ENCODE measurements at places on chromosomes 4 and X.

DNA sequence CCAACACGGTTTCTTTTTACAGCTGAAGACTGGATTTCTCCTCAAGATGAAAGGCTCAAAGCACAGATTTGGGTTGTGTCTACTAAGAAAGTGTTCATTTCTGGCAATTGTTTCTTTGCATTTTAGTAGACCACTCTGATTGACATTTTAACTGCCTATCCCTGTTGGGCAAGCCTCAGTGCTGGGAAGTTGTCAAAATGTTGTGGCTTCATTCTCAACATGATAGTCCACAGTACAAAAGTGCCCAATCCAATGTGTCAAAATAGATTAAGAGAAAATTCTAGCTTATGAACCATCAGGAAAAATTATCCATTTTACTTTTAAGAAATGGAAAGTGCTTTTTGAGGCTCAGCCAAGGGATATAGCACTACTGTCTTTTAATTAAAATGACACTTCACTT is 323.9 kb upstream of the PRPS2 start:
- no peak for DNase-seq

- peak; percentile 57 for DNase-seq
Observed at GRCh38 chr4:100311181-100311580, 120.9 kb upstream of the DDIT4L start.

- no peak for DNase-seq
Observed at GRCh38 chrX:22095286-22095685, 63.2 kb downstream of the PHEX start.

DNA sequence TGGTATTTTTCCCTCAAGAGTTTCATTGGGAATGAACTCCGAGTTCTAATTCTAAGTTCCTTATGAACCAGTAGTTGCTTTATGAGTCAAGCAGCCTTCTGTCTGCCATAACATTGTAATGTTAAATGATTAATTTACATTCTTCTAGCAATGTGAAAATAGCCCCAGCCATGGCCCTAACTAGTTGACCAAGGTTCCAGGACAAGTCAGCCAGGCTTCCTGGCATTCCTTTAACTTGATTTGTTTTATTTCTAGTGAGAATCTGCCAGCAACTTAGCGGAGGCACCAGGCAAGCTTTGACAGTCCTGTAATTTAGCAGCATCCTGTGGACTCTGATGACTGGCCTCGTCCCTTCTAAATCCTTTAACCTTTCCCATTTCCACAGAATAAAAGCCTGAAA is 69.0 kb downstream of the GLRA2 start:
- DNase-seq: no peak

- DNase-seq: no peak
Observed at GRCh38 chr4:38223782-38224236, 263.6 kb downstream of the PTTG2 start.

DNA sequence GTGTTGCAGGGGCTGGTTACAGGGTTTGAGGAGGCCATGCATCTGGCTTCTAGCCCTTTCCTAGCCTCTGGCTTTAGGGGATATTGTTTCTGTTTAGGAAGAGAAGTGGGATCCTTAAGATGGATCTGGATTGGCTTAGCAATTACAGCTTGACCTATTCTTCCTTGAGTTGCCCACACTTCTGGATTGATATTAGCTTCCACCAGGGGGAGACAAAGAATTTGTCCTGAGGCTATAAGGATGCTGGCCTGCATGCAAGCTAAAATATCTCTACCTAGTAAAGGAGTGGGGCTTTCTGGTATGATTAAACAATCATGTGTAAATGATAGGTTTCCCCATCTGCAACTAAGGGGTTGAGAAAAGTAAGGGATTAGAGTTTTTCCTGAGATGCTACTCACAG is 117.2 kb downstream of the TEX13C start:
- no peak for DNase-seq

GRCh38 chr4:1057403-1057745 is 45.9 kb downstream of the FGFRL1 start:
- DNase-seq: no peak

GRCh38 chrX:109889289-109890006 is 113.5 kb upstream of the TMEM164 start:
- DNase-seq: peak; percentile 89

DNA sequence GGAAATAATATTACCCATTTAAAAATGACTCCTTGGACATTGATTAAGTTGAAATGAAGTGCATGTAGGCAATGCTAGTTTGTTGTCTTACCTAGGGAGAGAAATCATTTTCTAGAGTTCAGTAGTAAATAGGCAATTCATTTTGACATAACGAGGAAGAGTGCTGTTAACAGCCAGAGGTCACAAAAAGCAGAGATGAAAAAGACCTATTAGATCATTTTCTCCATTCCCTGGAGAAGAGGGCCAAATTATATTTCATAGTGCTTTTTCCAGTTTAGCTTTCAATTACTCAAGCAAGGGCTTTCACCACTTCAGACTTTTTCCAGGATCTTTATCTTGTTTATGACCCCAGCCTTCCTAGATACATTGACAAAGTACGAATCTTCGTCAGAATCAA is 374.3 kb upstream of the GALNT7 start:
- DNase-seq: no peak

DNA sequence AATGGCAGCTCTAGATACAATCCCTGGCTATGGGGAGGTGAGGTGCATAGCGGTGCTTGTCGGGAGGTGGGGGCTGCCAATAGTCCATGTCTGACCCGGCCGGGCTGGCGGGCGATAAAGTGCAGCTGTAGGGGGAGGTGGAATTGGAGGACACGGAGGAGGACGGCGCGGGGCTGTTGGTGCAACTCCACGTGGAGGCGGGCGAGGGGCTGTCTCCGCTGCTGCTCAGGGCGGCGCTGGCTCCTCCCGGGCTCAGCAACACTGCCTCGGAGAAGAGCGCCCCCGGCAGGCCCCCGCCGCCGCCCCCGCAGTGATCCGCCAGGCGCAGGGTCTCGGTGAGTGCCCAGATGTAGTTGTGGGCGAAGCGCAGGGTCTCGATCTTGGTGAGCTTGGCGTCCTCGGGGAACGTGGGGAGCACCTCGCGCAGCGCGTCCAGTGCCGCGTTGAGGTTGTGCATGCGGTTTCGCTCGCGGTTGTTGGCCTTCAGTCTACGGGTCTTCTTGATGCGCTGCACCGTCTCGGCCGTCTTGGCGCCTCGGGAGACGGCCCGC is 1.3 kb downstream of the NEUROG2 start:
- no peak for DNase-seq

- DNase-seq: no peak
Observed at GRCh38 chr4:2166253-2166652, 75.7 kb downstream of the HAUS3 start.

GRCh38 chr4:3299976-3300671 is 7.3 kb downstream of the RGS12 start:
- DNase-seq: no peak

DNA sequence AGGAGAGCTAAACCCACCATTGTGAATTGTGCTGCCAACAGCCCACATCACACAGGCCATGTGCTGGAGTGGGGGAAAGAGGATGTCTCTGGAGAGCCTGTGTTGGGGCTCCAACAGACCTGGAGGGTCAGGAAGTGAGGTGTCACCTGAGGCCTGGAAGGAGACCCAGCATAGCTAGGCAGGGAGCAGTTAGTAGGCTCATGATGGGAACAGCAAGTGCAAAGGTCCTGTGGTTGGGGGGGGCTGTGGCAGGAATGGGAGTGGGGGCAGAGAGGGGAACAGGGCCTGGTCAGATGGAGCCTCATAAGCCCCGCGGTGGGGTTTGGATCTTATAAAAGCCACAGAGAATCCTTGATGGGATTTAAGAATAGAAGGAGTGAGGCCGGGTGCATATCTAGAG is 35.9 kb upstream of the GPR78 start:
- no peak for DNase-seq

DNA sequence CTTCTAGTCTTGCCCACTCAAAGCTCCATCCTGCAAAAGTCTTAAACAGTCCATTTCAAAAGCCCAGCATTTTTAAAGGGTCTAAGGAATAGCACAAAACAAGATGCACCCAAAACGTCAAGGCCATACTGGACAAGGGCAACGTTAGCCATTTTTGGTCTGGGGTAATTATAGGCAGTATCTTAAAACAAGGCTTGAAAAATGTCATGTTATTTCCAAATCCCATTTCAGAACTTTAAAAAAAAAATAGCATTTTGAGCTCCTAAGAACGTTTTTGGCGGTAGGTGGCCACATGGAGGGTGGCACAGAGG is 584 bp upstream of the TMEM165 start:
- DNase-seq: no peak

GRCh38 chrX:133294126-133294525 is 76.0 kb upstream of the TFDP3 start:
- no peak for DNase-seq

DNA sequence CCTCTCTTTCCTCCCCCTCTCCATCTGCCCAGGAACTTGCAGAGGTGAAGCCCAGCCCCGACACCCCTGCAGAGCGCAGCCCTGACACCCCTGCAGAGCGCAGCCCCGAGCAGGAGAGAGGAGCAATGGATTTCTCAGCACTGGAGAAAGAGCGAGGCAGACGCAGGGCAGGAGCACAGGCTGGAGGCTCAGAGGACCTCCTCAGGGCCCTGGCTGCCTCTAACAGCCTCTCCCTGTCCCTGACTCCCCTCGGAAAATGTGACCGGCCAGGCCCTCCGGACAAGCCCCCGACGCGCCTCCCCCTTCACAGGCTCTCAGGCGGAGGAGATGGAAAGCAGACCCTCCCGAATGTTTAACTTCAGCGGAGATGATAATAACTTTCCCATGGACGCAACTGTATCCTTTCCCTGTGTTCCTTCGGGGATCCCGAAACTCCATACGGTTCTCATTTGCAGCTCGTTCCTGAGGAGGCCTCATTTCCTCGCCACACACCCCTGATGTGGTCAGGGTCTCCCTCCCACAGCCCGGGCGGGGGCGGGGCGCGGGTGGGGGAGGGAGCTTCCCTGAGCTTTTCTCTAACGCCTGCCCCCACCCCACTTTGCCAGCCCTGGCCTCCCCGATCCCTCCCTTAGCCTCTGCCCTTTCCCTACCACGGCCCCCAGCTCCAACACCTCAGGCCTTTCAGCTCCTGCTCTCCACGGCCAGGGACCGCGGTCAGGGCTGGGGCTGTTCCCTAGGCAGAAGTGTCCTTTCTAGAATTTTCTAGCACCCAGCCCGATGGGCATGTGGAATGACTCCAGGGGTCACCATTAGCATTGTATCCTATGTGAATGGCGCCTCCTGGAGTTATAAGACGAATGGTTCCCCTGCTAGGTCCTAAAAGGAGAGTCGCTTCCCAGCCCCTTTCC is 201.1 kb upstream of the BCOR start:
- no peak for DNase-seq

DNA sequence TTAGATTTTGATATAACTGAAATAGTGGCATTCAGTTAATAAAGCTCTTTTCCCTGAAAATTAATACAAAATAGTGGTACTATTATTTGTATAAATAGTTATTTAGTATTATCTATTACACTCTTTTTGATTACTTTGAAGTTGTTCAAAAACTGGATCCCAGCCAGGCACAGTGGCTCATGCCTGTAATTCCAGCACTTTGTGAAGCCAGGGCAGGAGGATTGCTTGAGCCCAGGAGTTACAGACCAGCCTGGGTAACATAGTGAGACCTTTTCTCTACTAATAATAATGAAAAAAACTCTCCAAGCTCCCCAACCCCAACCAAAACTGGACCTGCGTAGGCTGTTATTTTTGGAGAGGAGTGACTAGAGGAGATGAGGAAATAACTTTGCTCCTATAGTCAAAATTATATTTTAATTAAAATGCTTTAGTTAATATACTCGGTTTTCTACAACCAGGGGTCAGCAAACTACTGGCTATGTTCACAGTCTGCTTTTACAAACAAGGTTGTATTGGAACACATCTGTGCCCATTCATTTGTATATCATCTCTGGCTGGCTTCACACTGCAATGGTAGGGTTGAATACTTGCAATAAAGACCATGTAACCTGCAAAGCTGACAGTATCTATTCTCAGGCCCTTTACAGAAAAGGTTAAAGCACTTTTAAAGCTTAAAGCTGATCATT is 27.6 kb downstream of the GUCY1A1 start:
- no peak for DNase-seq

DNA sequence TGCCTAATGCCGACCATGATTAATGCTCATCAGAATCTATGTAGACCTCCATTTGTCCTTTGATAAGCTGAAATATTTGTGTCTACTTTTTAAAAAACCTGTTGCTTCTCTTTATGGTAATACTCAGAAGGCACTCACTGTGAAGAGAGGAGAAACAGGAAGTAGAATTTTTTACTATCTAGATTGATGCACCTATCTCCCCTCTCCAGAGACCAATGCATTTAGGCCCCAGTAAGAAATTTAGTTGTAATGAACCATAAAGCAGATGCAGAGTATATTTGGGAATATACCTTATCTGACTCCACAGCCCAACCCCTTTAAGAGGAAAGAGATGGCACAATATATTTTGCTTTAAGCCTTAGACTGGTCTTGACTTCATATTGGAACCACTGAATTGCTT is 11.1 kb downstream of the TBL1X start:
- DNase-seq: no peak

- DNase-seq: no peak
Observed at GRCh38 chr4:94346541-94346940, 3.9 kb upstream of the HPGDS start.

GRCh38 chrX:70001708-70002341 is 47.9 kb downstream of the AWAT2 start:
- DNase-seq: no peak

DNA sequence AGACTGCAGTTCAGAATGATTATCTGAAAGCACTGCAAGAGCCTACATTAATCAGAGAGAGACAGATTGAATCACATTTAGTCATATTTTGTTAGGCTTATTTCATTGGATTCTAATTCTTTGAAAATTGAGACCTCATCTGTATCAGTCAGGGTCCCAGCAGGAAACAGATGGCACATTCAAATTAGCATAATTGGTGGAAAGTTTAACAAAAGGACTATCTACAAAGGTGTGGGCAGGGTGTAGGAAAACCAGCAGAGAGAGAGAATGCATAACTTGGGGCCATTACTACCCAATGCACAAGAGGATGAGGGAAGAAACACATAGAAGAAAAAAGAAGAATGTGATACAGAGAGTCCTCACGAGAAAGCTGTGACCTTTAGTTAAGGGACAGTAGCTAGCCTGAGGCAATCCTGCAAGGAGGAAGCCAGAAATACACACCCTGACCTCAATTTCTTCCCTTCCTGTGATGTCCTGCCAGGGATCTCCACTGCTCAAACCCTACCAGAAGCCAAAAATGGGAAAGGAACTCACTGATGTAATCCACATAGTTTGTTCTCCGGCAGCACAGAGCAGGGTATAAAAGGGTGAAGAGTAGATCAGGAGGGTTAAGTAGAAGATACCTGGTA is 17.7 kb upstream of the XKRX start:
- DNase-seq: no peak

GRCh38 chr4:101345596-101346350 is 1.6 kb downstream of the PPP3CA start:
- DNase-seq: no peak

GRCh38 chrX:4182408-4182806 is 469.0 kb upstream of the PRKX start:
- no peak for DNase-seq

GRCh38 chr4:113978561-113979147 is 793 bp downstream of the ARSJ start:
- no peak for DNase-seq
